Amniotic stem cell (primary cell): ENCODE measurements at places on chromosomes 13 and 19.
A peak's percentile ranks its signal among the peaks of the same experiment; 100 is the strongest.

DNA sequence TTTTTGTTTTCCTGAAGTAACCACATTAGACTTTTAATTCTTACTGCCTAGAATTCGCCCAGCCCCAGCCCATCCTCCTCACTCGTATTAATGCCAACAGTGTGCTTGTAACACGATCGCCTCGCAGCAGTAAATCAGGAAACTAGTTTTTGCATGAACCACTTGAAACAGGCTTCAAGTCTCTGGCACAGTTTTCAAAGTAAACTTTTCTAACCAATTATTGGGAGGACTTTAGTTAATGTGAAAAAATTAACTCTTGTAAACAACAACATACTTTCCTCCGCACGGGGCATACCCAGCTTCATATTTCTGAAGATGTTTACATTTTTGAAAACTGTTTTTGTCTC, 39.2 kb downstream of the TNFRSF19 start:
- no peak for DNase-seq

DNA sequence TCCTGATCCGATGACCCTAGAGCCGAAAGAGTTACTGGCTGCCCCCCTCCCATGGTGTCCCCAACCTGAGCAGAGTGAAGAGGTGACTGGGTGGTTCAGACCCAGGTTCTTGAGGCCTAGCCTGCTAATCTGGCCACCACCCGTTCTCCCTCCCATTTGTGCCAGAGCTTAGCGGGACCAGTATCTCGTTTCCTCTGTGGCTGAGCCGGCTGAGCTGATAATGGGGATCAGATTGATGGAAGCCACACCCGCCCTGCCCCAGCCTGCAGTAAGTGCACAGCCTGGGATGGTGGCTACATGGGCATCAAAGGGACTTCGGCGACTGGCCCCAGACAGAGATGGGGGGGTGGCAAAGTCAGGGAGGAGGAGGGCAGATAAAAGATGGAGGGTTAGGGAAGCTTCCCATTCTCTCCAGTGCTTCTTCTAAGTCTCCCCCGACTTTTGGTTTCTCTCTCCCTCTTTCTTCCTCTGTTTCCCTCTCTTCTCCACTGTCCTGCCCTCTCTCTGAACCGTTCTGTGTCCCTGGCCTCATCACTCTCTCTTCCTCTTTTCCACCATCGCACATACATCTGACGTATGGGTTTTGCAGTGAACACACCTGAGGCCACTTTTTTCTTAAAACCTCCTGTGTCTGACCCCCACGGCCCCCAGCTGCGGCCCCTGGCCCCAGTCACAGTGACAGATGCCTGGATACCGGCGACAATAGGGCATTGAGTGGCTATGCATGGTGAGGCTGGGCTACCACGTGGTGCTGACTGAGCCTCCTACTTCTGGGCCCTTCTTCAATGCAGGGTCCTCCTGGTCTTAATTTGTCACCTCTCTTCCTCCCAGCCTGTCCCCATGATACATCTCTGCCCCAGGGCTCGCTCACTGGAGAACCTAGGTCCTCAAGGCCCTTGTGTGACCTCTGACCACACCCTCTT, 2.4 kb downstream of the ELAVL3 start:
- DNase-seq: no peak

DNA sequence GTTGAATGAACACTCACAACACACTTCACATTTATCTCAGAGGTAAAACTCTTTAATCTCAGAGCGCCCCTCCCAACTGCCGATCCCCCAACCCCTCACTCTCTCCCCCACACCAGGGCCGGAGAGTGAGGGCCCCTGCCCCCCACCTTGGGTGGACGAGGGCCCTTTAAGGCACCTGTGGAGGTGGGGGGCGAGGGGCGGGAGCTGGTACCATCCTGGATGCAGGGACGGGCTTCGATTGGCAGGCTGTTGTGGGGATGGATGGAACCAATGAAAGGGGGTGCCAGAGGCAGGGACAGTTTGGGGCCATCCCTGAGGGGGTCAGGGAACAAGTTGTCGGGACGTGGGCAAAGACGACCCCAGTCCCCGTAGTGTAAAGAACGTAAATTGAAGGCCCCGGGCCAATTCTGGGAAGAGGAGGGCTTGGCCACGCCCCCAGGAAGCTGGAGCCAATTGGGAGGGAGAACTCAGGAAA, 1.7 kb upstream of the PNKP start:
- DNase-seq: no peak

GRCh38 chr19:30455881-30456280, 83.7 kb downstream of the ZNF536 start:
- DNase-seq: no peak

DNA sequence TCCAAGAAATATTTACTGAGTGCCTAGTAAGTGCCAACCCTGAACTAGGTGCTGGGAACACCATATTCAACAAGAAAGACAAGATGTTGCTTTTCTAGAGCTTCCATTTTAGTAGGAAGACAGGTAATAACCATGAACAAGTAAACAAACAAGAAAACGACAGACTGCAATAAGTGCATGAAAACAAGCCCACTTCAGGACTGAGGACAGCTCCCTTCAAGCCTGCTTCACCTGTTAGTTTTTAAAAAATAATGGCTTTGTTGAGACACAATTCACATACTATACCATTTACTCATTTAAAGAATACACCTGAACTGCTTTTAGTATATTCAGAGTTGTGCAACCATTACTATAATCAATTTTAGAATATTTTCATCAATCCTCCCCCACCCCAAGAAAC, 30.4 kb downstream of the CYP4F22 start:
- no peak for DNase-seq

DNA sequence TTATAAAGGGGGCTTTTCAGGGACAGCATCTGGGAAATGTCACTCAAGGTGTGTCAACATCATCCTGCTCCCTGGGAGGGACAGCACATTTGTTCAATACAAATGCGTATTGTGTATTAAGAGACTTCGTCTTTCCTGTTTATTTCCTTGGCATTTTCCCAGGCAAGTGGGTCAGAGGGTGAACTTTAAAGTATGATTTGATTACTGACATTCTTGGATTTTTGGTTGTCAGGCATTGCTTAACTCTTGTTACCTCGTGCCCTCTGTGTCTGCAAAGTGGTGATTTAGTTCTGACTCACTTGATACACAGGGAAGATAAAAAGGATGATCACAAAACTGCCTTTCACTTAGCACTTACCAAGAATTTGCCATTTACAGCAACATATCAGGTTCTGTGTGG, 292.7 kb downstream of the SUCLA2 start:
- no peak for DNase-seq

DNA sequence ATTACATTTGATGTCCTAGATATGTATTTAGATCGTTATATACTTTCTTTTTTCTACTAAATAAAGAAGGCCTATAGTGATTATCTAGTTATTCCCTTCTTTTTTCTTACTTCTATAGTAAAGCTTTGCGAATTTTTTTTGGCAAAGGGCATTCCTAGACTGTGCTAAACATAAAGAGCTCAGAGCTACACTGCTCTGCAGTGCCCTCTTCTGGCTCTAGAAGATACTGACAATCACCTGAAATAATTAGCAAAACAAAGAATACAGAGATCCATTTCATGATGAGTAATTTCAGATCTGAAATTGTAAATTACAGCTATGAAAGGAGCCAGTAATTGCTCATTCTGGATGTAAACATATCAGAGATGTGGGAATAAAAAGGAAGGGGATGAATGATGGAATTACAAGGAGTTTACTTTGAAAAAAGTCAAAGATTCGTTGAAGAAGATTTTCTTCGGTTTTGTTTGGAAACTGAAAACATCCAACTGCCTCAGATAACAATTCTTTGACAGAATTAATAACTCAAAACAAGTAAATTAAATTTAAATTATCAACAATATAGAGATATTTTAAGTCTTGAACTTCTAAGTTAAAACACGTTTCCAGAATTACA, 288.5 kb downstream of the NALCN start:
- DNase-seq: peak; percentile 11
